ENCODE measurements at places on chromosomes 1 and 21.

DNA sequence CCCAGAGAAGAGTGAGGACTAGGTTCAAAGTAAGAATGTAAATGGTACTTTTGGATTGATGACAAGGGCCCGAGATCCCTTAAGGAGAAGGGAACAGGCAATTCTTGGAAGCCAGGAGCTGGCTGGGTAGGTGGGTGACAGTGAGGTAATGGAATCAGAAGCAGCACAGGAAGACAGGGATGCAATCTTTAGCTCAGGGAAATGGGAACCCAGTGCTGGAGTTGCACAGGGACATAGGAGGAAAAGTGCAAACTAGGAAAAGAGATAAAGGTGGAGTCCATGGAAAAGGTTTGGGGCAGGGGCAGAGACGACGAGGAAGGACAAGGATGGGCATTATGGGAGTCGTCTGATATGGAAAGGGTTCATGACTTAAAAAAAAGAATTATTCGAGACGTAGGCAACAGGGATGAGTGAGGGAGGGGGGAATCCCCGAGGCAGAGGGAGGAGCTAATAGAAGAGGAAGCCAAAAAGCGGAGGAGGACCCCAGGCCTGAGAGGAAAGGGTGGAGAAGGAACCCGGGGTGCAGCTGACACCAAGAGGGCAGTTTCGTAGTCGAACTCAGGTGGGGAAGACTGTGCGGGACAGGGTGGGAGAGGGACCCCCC, 495 bp downstream of the PI4KB start:
- DNase-seq, result no peak

DNA sequence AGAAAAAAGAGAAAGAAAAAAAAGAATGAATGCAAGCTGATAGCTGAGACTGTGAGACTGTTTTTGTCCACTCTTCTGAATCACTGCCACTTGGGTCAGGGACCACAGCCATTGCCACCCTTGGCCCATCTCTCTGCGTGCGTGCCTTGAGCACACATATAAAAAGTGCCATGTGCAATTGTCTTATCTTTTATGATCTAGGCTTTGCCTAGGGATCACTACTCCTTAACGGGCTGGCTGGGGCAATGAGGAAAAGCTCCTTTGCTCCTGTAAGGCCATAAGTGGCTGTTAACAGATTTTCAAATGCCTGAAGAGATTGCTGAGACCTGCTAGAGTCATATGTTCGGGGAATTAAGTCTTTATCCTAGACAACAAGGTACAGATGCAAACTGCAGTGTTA, 8.2 kb downstream of the SPATA46 start:
- DNase-seq, result no peak

- no peak for DNase-seq
Measured at GRCh38 chr1:47924270-47925048, 72.7 kb downstream of the TRABD2B start.

- DNase-seq, result no peak
Measured at GRCh38 chr1:64060611-64061302, 142.7 kb upstream of the UBE2U start.

DNA sequence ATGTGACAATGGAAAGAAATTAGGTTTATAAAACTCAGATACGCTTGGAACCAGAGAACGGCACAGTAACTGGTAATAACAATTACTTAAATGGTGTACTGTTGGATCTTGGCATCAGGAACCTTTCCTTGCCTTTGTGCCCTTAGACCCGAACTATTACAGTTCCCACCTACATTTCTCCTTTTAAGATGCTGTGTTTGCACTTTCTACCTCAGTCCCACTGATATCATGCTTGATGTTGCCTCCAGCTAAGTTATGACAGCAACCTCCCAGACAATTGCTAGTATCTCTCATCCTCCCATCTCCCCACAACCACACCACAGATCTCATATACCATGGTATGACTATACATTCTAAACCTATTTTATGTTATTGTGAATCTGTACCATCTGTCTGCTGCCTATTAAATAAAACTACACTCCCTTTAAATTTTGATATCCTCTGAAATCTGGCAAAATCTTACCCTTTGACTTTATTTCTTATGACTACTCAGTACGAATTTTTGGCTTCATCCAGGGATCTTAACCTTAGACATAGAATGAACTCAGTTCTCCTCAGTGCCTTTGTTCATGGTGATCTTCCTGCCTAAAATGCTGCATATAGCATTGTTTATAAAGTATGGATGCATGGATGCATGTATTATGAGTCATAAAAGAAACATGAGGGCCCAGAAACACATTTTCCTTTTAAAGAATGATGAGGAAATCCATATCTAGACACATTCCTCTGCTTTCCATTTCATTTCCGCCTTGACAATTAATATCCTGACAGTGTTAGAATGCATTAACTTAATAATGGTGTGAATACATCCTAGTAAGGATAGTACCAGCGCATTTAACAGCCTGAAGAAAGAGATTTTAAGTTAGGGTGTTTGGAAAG, 64.1 kb downstream of the LRRC8D start:
- no peak for DNase-seq
